ENCODE measurements at places on chromosomes 1 and 21. TPM values are rescaled to one million over a fixed set of nuclear protein-coding genes. Genes with fewer than 3 reads are reported as not detected.

GRCh38 chr1:57411262-57411661, 12.6 kb downstream of the DAB1 start:
- DNase-seq: peak; percentile 41

- DNase-seq: no peak
These were observed 149.1 kb downstream of the NOS1AP start for GRCh38 chr1:162218546-162218945.

- peak; percentile 60 for DNase-seq
These were observed 81.1 kb downstream of the PGM1 start for GRCh38 chr1:63674238-63674864.

The KLF17 gene
- total RNA-seq: not detected

The ZNF436 gene
- total RNA-seq: 14.8 TPM
